Stimulated activated CD8-positive, alpha-beta memory T cell treated with anti-CD3 and anti-CD28 coated beads, Interleukin-4, amount 100 ng/mL, for 24 hours (primary cell): ENCODE measurements at places on chromosomes 4 and X.

- no peak for DNase-seq
Measured at GRCh38 chr4:99615170-99615820, 40.7 kb downstream of the MTTP start.

GRCh38 chrX:29071525-29072320 lies 484.5 kb downstream of the IL1RAPL1 start:
- no peak for DNase-seq

GRCh38 chr4:24809376-24809775 lies 14.0 kb downstream of the SOD3 start:
- no peak for DNase-seq

GRCh38 chr4:38099908-38100407 lies 139.8 kb downstream of the PTTG2 start:
- DNase-seq = no peak

DNA sequence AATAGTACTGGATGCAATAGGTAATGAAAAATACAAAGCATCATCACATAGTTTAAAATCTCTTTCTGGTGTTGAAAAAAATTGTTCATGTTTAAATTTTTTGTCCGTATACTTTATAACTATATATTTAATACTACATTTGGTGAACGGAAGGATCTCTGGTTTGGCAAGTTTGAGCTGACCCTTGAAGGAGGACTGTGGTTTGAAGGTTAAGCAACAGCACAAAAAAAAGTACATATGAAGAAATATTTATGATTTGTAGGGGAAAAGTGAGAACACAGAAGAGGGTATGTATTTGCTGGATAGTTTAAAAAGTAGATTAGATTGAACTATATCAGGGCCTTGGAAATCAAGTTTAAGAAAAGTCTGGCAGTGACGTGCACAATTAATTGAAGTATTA lies 13.3 kb downstream of the SRP72 start:
- no peak for DNase-seq

- no peak for DNase-seq
Measured at GRCh38 chr4:150510176-150510865, 71.6 kb upstream of the MAB21L2 start.

DNA sequence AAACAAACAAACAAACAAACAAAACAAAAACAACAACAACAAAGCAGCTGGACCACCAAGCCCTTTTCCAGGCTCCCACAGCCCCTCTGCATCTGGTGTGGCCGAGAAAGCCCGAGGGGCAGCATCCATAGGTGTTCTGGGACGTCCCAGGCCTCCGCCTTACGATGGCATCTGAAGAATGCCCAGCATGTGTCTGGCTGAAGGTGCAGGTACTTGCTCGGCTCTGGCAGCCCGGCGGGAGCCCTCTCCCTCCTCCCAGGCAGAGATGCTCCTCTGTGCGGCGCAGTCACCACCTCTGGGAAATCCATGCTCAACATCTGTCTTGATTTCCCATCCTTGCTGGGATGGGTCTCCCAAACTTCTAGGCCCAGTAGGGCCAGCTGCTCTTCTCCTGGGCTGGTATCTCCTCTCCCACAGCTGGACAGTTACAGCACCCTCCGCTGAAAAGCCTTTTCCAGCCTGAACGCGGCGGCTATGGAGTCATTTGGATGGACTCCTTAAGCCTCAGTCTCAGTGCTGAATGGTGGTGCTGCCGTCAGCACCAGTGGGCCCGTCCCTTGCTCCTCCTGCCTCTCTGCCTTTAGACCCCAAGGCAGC lies 4.3 kb downstream of the PSAPL1 start:
- DNase-seq = no peak

GRCh38 chr4:25378437-25378743 lies 1.3 kb downstream of the ANAPC4 start:
- no peak for DNase-seq

GRCh38 chrX:146881521-146881920 lies 67.0 kb upstream of the CXorf51A start:
- DNase-seq = no peak

GRCh38 chrX:55710701-55711100 lies 6.8 kb upstream of the RRAGB start:
- DNase-seq = no peak

DNA sequence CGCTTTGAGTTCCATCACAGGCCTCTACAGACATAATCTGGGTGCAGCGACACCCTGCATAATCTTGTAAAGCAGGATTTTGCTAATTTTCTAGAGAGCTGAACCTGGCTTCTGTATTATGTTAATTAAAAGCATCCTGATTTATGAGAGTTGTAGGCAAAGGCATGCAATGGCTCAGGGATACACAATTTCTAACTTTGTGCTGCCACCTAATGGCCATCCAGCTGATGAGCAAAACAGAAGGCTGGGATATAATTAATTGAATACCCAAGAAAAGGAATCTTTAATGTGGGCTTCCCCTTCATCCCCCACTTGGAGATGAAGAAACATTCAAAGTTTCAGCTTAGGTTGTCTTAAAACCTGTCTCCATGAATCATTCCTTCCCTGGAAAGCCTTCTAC lies 78.1 kb downstream of the BMP15 start:
- DNase-seq = no peak

- no peak for DNase-seq
Measured at GRCh38 chr4:139171876-139172691, 4.9 kb downstream of the ELF2 start.

DNA sequence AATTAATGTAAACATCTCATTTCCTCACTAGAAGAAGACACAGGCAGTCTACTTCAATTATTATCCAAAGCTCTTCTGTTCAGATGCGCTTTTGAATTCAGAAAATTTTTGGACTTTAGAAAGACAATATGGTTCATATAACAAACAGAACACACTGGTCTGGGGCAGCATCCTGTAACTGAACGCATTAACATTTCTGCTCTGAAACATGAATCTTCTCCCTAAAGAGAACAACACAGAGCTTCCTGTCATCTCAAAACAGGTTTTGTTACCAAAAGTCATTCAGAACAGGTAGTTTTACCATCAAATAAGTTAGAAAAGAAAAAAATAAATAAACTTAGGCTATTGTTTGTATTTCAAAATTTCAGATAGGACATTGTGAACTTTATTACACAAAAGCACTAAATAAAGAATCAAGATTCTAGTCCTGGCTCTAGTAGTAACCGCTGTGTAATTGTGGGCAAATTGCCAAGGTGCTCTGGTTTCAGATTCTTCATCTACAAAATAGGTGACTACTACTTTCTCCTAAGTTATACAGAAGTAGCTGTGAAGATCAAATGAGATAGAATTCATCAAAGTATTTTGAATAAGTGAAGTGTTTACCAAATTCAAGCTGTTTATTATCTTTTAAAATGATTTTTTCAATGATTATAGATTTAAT lies 252.3 kb upstream of the RASGEF1B start:
- no peak for DNase-seq

DNA sequence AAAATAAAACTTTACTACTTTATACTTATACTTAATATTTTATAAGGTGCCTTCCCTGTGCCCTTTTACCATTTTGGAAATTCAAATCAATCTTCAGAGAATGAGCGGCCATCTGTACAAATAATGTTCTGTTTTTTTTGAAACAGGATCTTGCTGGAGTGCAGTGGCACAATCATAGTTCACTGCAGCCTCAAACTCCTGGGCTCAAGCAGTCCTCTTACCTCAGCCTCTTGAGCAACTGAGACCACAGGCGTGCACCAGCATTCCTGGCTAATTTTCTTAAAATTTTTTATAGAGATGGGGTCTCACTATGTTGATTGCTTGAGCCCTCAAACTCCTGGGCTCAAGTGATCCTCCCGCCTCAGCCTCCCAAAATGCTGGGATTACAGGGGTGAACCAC lies 53.5 kb downstream of the FAM114A1 start:
- DNase-seq = no peak

GRCh38 chrX:54288968-54289367 lies 68.9 kb downstream of the WNK3 start:
- no peak for DNase-seq

DNA sequence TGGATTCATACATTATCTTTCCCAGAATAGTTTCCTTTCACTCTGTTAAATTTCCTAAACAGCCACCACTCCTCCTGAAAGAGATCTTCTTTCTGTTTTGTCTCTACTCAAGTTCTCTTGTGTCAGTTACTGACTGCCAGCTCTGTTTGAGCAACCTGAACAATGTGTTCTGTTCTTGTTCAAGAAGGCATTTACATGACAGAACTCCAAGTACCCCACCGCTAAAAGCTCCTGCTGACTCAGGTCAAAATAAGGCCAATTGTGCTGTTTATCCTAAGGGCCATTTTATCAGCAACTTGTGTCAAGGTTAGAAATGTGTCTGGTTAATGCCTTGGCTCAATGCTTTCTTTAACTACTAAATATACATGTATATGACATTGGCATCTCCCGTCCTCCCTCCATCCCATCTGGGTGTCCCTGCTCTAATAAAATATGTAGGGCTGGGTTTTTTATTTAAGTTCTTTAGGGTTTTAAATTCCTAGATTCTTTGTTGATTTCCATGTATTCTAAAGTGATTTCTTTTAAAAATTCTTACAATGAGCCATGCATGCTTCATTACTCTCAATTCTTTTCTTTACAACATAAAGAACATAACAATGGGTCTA lies 144.3 kb upstream of the PAQR3 start:
- no peak for DNase-seq

- no peak for DNase-seq
Measured at GRCh38 chr4:109979920-109980717, 67.4 kb downstream of the EGF start.

DNA sequence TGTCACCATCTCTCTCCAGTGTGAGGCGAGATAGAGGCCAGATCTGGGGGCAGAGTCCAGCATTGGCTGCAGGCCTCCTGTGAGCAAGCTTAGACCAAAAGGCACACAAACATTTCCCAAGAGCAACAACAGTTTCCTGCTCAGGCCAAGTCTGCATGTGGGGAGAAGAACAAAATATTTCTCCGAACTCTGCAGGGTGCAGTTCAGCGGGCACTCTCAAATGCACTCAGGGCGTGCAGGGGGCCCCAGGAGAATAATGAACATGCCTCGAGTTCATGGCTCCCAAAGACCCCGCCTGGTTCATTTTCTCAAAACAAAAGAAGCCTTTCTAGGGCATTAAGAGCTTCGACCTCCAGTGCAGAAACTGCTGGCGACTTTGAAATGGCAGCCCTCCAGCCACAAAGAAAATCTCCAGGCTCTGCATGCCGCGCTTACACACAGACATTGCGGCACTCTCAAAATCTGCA lies 57.8 kb upstream of the HELT start:
- DNase-seq = no peak

GRCh38 chr4:106041294-106042002 lies 146.2 kb downstream of the NPNT start:
- no peak for DNase-seq

DNA sequence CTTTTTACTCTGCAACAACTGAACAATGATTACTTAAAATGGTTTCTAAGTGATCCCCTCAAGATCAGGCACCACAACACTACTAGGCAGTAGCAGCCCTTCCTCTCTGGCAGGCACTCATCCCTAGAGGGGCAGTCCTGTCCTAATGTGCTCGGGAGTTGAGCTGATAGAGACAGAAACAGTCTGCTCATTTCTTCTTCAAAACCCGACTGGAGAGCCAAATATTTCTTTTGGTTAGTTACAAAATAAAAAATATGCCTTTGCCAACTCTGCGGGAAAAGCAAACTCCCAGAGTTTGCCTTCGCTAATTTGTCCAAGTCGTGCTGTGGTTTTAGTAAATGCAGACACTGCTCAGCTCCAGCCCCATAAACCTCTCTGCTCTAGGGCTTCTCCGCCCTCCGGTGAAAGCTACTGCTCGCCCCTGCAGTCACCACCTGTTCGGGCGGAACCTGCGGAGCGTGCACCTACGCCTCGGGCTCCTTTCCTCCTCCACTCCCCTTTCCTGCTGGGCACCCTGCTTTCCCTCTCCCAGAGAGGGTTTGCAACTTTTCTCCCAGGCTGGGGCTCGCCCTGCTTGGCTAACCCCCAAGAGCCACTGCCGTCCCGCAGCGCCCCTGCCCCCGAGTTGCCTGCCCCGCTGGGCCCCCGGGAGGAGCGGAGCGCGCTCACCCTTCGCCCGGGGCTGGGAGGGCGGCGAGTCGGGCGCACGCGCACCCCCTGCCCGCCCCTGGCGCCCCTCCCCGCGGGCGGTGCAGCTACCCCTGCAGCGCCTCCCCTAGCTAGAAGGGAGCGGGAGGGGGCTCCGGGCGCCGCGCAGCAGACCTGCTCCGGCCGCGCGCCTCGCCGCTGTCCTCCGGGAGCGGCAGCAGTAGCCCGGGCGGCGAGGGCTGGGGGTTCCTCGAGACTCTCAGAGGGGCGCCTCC lies at the start of gene NPNT:
TSS of gene NPNT (plus strand) at position 812 of the 923 bp plus-strand sequence. CDS start 182 bp downstream, outside the sequence.
- no peak for DNase-seq

- DNase-seq = peak; percentile 15
Measured at GRCh38 chrX:65750674-65751469, 83.4 kb downstream of the MSN start.

DNA sequence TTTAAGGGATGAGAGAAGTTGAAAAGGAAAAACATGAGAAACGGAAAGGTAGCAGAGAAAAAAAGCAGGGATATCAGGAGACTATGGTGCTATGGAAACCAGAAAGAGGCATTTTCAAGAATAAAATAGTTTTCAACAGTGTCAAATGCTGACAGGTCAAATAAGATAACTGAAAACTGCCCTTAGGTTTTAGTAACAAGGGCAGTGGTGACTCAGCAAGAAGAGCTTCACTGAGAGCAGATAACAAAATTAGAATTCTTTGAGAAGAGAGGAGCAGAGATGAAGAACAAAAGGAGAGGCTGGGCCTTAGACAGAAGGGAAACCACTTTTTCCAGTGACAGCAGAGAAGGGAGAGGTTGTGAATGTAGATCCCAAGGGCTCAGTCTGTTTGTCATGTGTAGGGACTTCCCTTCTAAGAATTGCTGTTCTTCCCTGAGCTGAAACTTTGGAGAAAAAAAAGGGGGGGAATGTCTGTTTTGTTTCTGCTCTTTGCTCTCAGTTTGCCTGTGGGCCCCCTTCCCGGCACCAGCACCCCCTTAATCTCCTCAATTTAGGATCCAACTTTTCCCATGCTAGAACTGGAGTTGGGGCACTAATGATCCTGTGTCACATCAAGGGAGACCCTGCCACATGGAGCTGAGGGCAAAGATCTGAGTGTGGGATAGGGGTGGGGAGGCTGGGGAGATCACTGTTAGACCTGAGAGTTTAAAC lies 26.8 kb upstream of the MAGEA10 start:
- DNase-seq = no peak

DNA sequence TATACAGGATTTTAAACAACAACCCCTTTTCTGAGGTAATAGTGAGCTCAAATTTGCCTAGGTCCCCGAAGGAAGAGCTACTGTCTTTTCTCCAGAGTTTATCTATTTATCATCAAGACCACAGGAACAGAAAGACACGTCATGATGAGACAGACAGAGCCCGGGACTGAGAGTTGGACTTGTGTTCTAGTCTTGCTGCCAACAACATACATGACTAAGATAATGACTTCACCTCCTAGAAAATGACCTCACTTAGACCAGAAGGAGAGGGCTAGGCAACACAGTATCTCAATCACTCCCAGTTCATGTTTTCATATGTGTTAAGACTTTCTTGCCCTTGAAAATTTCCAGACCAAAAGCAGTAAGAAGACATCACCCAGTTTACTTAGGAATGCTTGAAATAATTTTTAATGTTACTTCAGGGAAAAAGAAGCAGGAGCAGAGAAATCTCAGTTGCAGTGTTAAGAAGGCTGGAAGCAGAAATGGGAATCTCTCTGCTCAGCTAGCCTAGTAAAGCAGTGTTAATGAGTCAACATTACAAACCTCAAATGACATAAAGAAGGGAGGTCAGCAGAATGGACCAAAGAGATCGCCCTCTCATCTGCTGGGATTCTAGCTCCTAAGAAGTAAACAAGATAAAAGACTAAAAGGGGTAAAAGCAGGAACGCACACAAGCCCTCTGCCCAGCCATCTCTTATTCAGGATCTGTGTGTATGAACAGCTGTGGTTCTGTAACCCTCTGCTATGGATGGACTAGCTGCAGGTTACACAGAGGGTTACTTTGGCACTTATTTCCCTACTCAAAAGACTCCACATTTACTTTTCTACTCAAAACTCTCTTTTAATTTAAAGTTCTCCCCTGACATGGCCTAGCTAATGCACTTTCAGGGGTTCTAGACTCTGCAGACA lies 24.8 kb downstream of the PDGFC start:
- no peak for DNase-seq
